Germinal center (tissue), 1 donor: ENCODE measurements at places on chromosomes 4 and X.

DNA sequence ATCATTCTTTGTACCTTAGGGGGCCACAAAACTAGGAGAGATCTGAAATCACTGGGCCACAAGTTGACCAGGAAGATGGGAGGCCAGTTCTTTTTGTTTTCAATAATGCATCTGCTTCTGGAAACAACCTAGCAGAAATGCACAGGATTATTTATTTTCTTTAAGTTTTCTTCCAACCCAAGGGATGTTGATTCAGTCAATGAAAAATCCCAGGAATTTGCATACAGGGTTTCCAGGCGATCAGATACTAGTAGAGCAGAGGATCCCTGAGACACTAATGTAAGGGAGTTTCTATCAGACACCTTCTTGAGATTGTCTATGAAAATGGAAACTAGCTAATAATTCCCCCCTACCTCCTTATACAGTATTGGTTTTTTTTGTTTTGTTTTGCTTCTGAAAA, 7.4 kb downstream of the ATOH1 start:
- no peak for DNase-seq

DNA sequence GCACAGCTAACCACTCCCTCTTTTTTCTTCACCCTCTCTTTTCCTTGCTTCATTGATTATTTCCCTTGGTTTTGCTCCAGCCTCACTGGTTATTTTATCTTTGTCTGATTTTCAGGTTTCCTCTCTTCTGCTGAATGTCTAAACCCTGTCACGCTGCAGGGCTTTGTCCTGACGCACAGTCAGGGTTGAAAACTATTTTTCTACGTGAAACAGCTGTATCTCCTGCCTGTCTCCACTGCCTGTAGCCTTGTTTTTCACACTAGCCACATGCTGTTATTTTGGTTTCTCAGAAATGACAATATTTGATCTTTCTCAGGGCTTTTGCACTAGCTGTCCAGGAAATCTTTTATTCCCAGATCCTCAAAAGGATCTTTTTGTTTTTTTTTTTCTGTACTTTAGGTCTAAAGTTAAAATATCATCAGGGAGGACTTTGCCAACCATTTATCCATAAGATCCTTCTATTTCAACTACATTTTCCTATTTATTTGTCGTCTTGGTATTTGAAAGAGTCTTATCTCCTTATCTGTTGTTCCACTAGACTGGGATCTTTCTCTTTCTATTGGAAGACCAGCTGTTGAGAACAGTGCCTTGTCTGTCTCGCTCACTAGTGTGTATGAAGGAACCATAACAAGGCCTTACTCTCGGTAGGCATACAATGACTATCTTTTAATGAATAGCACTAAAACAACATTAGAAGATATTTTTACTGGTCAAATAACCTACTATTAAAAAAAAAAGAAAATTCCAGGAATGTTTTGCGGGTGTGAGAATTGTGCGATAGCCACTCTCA, 164.3 kb downstream of the PDHA2 start:
- no peak for DNase-seq

DNA sequence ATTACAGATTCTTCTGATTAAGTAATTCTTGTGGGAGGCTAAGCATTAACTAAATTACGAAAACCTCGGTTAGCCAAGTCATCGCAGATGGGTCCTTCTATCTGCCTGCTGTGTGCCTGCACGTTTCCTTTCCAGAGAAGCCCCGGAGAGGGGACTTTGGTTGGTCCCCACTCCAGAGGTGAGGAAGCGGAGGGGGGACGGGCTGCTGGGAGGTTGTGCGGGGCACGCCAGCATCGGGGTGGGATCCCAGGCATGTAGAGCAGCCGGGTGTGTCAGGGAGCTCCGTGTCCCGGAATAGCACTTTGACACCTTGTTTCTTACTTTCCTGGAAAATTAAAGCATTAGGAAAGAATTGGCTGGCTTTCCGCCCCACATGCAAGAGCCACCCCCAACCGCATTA, 26.6 kb downstream of the PIGG start:
- DNase-seq, result no peak

GRCh38 chr4:177235026-177235425, 74.6 kb upstream of the NEIL3 start:
- no peak for DNase-seq

DNA sequence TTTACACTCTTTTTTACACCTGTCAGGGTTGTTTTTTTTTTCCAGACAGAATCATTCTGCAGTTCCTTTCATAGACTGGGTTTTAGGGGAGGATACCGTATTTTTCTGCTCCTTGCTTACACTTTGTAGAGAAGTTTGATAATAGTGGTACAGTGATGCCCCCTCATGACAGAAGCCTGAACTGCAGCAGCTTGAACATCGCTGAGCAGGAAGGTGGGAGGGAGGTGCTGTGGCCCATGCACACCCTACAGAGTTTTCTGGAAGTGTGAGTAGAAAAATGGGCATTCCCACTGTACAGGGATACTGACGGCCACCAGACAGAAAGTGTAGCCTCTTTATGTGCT, 54.5 kb downstream of the RAB40A start:
- DNase-seq, result peak; percentile 18

DNA sequence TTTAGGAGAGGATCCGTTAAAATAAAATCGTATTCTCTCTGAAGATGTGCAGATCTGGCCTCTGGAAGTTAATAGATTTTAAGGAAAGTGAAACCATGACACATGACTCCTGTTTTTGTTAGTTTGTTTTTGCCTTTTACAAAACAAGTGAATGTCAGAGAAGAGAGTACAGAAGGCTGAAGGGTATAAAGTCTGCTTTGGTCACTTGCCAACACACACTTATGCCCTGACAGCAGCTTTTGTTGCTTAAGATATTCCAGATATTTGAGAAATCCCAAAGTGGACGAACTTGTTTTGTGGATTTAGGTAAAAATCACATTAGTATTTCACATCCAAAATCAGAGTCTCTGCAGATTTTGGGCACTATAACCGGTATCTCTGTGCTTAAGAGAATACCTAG, 192.4 kb upstream of the RASGEF1B start:
- DNase-seq, result no peak

GRCh38 chr4:168337550-168337940, 19.0 kb upstream of the DDX60 start:
- DNase-seq, result no peak

DNA sequence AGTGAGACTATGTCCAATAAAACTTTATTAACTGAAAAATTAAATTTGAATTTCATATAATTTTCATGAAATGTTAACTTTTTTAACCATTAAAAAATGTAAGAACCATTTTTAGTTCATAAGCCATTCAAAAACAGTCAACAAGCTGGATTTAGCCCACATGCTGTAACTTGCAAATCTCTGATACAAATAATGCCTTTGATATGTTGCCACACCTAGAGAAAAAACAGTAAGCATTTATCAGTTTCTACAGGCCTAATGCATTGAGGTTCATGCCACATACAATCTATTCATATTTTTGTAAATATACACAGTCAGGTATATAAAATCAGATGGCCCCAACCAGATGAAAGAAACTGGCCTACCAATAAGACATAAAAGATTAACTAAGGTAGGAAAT, 52.8 kb downstream of the LCORL start:
- no peak for DNase-seq

- no peak for DNase-seq
These were observed 39.2 kb downstream of the RAB40AL start for GRCh38 chrX:102976286-102976685.

DNA sequence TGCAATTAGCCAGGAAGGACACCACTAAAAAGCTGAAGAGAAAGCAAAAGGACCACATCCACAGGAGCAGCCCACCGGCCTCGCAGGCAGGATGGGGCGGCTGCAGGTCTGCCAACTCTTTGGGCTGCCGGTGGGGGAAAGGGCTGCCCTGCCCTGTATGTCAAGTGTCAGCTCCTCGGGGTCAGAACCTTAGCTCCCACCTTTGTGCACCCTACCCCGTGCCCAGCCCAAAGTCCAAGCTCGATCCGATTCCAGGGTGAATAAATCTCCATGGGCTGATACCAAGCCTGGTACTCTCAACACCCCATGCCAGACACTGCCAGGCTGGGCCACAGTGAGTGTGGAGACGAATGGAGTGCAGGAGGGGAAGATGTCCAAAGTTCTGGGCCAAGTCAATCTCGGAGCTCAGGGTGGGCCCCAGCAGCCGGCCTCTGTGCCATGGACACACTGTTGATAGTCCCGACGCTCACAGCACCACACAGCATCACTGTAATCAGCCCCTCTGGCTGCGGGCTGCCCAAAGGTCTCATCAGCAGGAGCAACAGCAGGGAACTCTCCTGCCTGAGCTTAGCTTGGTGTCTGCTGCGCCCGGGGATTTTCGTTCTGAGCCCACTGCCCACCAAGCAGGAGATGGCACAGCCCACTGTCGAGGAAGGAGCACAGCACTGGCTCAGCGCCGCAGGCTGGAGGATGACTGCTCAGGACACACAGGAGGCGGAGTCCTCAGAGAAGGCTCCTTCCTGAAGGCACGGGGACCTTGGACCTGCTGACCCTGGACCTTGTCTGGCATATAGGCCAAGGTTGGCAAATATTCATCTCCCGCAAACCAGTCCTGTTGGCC, 84.4 kb downstream of the JAKMIP1 start:
- no peak for DNase-seq

- DNase-seq, result no peak
These were observed 321.5 kb downstream of the NLGN4X start for GRCh38 chrX:5907207-5907606.

- no peak for DNase-seq
These were observed 48.1 kb downstream of the PCDH7 start for GRCh38 chr4:30768277-30768676.

- no peak for DNase-seq
These were observed 52.7 kb downstream of the MSX1 start for GRCh38 chr4:4912155-4912554.

- no peak for DNase-seq
These were observed 57.2 kb downstream of the MAP9 start for GRCh38 chr4:155319516-155319915.
